Cerebellar nuclear complex (tissue), 1 donor: ENCODE measurements at places on chromosomes 11 and 22.

GRCh38 chr11:28913883-28914282, 805.7 kb downstream of the METTL15 start:
- no peak for DNase-seq

DNA sequence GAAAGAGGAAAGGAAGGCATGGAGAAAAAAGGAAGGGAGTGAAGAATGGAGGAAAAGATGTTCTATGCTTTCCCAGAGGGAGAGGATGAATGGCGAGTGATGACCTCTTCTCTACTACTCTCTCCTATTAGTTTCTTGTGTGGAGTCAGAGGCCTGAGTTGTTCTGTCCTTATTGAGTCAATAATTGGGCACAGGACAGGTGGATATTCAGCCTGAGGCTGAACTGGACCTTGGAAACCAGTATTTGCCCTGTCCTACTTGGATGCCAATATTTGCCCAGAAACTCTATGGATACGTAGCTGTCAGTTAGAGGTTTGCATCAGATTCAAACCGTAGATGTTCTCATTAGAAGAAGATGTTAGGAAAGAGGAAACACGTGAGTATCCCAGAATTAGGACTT, 17.6 kb upstream of the SWAP70 start:
- DNase-seq, result no peak

GRCh38 chr11:70713988-70714665, 315.8 kb downstream of the CTTN start:
- no peak for DNase-seq

GRCh38 chr11:69874178-69874983, 55.2 kb upstream of the FGF3 start:
- no peak for DNase-seq

GRCh38 chr11:70581991-70582885, 183.9 kb downstream of the CTTN start:
- DNase-seq, result no peak

GRCh38 chr11:35118906-35119305, 20.1 kb upstream of the CD44 start:
- no peak for DNase-seq

DNA sequence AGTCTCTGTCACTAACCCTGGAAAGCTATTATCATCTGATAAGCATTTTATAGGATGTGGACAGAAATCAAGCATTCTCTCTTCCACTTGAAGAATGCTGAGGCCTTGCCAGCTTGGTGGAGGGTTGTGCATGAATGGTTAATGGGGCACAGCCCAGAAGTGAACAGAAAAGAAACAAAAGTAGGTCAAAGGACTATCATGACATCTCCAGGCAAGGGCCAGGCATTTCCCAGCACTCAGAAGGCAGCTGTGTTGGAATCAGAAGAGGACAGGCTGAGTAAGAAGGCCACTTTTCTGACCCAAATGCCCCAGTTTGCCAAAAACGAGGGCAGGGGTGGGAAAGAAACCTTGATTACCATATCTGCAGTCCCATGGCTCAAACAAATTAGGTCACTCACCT, 12.4 kb downstream of the TENM4 start:
- DNase-seq, result no peak

DNA sequence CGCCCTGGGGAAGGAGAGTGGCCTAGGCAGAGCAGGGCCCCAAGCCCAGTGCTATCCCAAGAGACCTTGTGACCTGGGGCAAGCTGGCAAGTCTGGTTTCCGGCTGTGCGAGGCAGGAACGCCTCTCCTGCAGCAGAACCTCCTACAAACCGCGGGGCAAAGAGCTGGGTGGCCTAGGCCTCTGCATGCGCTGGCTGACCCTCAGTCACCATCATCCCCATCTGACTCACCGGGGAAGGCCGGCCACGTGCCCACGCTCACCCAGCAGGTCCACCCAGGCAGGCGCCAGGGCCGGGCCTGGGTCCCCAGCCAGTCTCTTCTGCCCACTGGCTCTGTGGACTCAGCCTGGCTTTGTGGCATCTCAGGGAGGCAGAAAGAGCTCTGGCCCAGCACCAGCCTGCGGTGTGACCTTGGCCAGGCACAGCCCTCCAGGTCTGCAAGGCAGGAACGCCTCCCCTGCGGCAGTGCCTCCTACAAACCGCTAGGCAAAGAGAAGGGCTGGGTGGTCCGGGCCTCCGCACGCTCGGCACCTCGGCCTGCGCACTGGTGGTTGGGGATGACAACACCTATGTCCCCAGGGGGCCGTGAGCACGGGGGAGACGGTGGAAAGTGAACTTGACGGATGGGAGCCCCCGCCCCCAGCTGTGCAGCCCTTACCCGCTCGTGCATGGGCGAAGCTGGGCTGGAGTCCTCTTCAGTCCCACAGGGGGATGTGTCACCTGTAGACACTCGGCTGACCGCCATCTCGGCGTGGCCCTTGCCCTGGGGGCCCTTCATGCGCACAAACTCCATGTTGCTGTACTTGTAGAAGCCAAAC, 38.2 kb downstream of the KIAA0930 start:
- DNase-seq, result no peak

DNA sequence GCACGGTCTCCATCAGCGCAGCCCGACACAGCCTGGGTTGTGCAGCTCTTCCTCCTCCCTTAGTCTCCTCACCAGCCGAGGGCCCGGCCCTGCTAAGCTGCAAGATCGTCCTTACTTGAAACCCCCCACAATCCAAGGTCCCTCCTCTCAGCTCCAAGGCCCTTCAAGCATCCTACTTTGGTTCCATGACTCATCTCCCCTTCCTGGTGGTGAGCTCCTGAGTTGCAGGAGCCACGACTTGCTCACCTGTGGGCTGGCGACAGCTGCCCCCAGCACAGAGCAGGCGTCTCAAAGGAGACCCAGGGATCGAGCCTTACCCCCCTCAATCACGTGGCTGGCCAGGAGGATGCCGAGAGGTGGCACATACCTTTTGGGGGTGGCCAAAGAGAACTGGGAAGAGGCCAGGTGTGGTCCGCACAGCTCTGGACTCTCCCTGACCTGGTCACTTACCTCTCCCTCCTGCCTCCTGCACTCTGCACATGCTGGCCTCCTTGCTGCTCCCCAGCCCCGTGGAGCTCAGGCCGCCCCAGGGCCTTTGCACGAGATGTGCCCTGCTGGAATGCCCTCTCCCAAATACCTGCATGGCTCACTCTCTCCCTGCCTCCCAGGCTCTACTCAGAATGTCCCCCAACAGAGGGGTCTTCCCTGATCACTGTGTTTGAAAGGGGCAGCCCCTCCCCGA, 35.2 kb upstream of the FADD start:
- DNase-seq, result no peak

GRCh38 chr11:61195719-61196118, 7.6 kb upstream of the PGA3 start:
- DNase-seq, result no peak

DNA sequence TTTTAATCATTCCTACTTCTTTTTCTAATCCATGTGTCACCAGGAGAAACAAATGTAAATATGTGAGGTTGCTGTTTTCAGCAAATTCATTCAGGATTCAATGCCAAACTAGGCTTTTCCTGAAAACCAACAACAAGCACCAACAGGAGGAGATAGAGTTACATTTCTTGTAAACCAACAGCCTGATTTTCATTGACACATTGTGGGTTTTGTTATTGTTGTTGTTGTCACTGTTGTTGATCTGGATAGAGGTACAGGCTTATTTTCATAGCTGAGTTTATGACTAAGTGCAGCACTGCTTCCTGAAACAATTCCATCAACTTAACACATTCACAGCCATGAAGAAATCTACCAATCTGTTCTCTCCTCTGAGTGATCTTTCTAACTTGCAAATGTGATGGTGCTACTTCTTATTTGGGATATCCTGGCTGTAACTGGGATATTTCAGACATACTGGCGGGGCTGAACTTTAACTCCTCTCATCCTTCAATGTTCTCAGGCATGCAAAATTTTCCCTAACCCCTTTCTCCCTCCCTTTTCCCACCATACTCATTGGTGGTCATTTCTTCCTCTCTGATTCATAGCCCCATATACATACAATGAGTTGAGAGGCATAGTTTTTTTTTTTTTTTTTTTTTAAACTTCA, 65.5 kb downstream of the ME3 start:
- DNase-seq, result no peak

GRCh38 chr11:76048763-76049162, 157.5 kb downstream of the WNT11 start:
- no peak for DNase-seq

DNA sequence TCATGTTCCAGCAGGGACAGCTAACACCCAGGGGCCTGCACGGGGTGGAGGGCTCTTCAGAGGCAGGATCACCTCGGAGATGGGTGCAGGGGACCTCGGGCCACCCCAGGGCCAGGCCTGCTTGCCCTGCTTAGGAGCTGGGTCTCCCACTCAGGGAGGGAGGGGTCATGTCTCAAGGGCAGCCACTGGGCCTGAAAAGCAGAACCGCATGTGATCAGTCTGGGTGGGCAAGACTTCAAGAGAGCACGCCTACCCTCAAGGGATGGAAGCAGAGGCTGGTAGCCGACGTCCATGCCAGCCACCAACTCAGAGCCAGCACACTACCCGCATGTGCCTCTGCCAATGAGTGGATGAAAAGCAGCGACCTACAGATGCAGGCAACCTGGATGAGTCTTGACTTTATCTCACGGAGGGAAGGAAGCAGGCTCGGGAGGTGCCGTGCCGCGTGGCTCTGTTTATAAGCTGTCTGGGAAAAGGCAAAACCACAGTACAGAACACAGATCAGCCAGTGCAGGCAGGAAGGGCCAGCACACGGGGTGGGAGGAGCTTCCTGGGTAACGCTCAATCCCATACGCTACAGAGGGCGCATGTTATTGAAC, 16.0 kb downstream of the TBX1 start:
- no peak for DNase-seq

DNA sequence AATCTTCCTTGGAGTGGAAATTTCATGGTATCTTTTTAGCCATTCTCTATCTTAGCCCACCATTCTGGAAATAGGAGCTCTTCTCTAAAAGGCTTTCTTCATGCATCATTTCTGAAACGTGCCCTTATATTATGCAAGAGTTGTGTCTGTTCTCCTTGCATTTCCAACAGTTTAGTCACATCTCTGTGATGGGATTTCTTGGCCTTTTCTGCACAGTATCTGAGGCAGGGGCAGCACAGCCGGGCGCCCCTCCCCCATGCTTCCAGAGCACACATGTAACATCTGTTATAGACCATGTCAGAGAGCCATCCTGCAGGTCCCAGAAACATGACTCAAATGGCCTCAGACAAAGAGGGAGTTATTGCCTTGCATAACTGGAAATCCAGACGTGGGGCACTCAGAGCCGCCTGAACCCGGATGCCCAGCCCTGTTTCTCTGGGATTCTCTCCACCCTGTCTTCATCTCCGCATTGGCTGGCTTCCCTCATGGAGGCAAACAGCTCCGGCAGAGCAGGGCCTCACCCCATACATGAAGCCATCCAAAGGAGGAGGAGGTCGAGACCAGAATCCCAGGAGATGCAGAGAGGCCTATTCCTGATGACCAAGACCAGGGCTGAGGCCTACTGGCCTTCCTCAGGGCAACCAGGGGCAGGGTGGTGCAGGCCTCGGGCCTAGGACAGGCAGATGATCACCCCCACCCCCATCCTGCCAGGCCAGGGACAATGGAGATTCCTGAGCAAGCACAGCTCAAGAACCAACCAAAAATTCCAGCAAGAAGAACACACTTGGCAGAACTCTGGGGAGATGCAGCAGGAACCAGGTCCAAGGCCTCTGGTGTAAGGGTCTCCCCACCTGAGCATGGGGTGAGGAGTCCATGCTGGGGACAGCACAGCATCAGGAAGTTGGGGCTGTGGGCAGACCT, 61.3 kb downstream of the IGLL5 start:
- no peak for DNase-seq

DNA sequence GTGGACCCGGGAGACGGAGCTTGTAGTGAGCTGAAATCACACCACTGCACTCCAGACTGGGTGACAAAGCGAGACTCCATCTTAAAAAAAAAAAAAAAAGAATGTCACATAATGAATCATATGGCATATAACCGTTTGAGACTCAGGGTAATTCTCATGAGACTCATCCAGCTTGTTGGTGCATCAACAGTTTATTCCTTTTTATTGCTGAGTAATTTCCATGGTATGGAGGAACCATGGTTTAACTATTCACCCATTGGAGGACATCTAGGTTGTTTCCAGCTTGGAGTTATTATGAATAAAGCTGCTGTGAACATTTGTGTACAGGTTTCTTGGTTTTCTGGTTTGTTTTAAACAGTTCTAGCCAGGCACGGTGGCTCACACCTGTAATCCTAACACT, 25.3 kb downstream of the PPARA start:
- no peak for DNase-seq

DNA sequence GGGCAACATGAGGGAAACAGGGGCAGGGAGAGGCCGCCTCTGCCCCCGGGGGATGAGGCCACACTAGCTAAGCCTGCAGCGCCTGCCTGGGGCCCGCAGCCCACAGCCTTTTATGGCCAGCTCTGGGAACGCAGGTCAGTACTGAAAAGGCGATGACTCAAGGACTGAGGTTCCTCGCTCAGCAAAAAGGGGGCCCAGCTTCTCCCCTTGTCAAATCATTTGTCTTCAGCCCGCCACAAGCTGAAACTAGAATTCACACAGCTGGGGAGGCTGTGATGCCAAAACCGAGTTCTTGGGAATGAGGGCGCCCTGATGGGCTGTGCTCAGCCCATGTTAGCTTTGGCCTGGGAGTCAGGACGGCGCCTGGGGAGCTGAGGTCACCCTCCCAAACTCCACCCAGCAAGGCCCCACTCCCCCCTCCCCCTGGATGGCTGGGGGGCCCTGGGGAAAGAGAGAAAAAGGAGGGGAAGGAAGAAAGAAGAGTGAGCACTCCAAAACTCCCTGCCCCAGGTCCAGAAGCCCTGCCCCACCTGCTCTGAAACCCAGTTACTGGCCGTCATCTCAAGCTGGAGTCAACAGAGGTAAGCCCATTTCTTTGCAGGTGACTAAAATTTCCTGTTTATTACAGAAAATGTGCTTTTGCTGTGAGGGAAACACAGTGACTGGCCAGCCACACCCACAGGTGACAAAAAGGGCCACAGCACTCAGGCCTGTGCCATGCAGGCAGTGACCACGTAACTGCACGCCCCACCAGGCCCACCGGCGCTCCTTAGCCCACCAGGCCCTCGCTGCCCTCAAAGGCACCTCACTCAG, 13.7 kb downstream of the EHD1 start:
- no peak for DNase-seq

DNA sequence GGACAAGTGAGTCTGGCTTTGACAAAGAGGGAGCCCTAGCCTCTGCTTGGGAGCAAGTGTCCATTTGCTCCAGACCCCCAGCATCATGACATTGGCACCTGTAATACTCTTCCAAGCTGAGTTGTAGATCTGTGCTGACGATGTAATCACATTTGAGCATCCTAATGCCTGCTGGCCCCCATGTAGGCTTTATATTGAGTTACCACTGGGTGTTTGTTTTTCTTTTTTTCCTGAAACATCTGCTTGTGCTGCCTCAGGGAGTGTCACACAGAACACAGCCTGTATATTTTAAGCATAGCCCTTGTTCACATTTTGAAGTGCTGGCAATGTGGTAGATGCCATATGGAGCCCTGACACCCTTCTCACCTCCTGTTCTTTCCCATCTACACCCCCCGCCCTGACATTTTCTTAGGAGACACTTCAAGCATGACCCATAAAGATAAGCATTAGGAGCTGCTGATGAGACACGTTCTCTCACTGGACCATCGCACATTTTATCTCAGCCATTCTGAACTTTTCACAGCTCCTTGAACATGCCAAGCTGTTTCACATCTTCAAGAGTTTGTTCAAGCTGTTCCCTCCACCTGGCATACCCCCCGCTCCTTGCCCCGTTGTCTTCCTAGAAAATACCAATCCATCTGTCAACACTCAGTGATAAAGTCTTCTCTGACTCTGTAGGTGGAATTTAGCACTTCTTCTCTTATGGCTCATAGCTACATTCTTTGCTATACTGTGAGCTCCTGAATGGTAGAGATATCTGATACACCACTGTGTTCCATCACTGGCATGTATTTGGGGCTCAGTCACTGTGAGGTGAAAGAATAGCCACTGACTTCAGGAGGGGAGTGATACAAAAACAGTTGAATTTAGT, 128.7 kb downstream of the TRIM44 start:
- DNase-seq, result no peak
